ENCODE measurements at places on chromosomes 7 and 10. TPM values are rescaled to one million over a fixed set of nuclear protein-coding genes. Genes with fewer than 3 reads are reported as not detected.

DNA sequence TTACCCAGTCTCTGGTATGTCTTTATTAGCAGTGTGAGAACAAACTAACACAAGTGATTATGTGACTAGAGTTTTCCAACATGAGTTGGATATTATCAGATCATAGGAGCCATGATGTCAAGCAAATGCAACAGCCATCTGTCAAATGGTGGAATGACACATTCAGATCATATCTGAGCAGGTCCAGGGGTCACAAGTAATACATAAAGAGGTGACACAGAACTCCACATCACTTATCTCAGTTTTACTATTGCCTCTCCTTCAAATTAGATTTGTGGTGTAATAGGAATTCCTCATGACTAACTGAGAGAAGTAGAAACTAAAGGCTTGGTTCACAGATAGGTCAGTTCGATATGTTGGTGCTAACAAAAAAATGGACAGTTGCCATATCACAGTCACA is 12.2 kb upstream of the SAMD9L start:
- no peak for DNase-seq
- no peaks in the 10 kb centered on the region for H3K27me3 ChIP-seq
- H3K4me1 ChIP-seq = no peaks in the 10 kb centered on the region
- H3K27ac ChIP-seq = no peak overlapping the region
- no peaks in the 10 kb centered on the region for H3K36me3 ChIP-seq

DNA sequence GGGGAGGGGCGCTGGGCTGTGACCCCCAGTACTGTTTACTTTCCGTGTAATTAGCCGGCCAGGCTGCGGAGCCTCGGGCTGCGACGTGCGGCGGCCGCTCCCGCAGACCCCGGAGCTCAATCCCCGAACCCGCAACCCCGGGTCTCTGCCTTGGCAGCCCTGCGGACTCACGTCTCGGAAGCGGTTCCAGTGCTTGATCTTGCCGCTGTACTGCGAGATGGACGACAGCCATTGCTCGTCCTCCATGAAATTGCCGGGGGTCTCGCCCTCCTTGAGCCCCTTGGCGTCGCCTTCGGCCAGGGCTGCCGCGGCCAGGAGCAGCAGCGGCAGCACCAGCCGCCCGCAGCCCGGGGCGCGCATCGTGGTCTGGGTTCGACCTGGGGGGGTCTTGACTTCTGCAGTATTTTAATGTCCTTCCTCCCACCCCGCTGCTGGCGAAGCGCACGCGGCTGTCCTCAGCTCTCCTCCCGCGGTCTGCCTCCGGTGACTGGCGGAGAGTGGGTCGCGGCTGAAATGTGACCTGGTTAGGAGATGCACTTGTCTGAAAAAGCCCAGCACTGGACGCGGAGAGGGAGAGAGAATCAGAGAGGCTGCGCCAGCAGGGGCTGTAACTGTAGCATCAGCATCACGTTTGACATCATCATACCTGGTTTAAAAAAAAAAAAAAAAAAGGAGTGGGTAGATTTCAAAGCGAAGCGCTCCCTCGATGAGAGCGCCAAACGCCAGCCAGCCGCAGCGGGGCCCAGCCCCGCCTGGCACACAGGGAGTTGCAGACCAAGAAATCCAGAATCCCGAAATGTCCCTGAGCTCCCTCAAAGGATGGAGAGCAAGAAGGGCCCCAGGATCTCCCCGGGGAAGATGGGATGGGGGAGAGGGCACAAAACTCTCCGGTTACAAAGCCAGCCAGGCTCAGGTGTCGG is at the start of gene SPOCK2:
TSS of gene SPOCK2 (minus strand) at position 583 of the 920 bp plus-strand sequence. CDS start at position 360, 223 bp downstream.
- DNase-seq = no peak
- peaks cover 50% of the 10 kb centered on the region for H3K27me3 ChIP-seq
- H3K36me3 ChIP-seq = no peaks in the 10 kb centered on the region
- peaks cover 3% of the 10 kb centered on the region for H3K4me1 ChIP-seq

PNLIP gene
- not detected for total RNA-seq

GRCh38 chr10:102410429-102411073 is 8.0 kb downstream of the PSD start:
- peak overlapping the region; percentile 39 for H3K4me3 ChIP-seq
- H3K4me1 ChIP-seq = peaks cover 9% of the 10 kb centered on the region
- H3K27ac ChIP-seq = no peak overlapping the region
- no peak for DNase-seq
- H3K36me3 ChIP-seq = no peaks in the 10 kb centered on the region

DNA sequence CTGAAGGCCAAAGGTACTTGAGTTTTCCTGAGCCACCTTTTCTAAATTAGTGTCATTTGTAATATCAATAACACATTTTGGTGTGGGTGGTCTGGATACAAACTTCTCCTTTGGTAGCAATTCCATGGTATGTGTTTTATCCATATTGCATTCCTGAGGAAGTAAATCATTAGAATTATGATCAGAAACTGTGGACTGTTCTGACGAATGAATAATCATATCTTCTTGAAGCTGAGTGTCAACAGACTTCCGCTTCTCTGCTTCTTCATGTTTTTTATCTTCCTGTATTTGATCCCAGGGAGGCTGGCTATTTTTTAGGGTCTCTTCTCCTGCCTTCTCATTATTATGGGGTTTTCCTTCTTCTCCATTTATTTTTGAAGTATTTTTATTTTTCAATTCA is 81.4 kb downstream of the NRBF2 start:
- H3K27me3 ChIP-seq = no peaks in the 10 kb centered on the region
- no peak overlapping the region for H3K4me3 ChIP-seq
- peaks cover 48% of the 10 kb centered on the region for H3K36me3 ChIP-seq
- no peak for DNase-seq

DNA sequence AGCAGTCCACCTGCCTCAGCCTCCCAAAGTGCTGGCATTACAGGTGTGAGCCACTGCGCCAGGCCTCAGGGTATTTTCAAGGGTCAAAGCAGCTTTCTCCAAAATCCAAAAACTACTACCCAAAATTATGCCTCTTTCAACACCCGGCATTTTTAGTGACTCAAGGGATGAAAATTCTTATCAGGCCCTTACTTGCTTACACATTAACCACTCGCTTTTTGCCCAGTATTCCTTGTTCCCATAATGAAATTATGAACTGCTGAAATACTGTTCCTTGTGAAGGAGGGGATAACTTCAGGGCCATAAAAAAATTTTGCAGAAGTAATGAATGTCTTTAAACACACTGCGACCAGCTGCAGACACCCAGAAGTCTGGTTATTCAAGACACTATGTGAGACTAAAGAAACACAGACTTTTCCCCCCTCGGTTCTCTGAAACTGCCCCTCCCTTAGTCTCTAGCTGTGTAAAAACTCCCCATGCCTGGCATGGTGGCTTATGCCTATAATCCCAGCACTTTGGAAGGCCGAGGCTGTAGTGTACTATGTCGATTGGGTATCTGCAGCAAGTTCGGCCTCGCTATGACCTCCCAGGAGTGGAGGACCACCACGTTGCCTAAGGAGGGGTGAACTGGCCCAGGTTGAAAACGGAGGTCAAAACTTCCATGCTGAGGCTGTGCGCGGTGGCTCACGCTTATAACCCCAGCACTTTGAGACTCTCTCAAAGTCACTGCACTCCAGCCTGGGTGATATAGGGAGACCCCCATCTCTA is 12.0 kb downstream of the FXYD4 start:
- H3K4me1 ChIP-seq = no peaks in the 10 kb centered on the region
- no peak overlapping the region for H3K27ac ChIP-seq
- H3K27me3 ChIP-seq = no peaks in the 10 kb centered on the region
- DNase-seq = no peak

- H3K4me3 ChIP-seq = peak overlapping the region; percentile 89
- H3K27ac ChIP-seq = no peak overlapping the region
- H3K36me3 ChIP-seq = no peaks in the 10 kb centered on the region
- no peaks in the 10 kb centered on the region for H3K27me3 ChIP-seq
- peaks cover 4% of the 10 kb centered on the region for H3K4me1 ChIP-seq
Observed at GRCh38 chr7:76356823-76357222, 2.0 kb downstream of the YWHAG start.

- H3K36me3 ChIP-seq = no peaks in the 10 kb centered on the region
- no peak overlapping the region for H3K27ac ChIP-seq
- no peak for DNase-seq
- peaks cover 2% of the 10 kb centered on the region for H3K27me3 ChIP-seq
- H3K4me3 ChIP-seq = no peak overlapping the region
Observed at GRCh38 chr7:1698201-1698600, 28.1 kb downstream of the ELFN1 start.

Data from H1 (cell line).